Activated T-helper 2 cell treated with anti-CD3 and anti-CD28 coated beads, Interferon-gamma antibody, Interleukin-2, Interleukin-4, amounts not matched to agents 10 μg/mL and 5 μg/mL and 100 μg/mL, durations not matched to agents 14 hours and 24 hours and 36 hours (primary cell): ENCODE measurements at places on chromosomes 3 and 15.
A peak's percentile ranks its signal among the peaks of the same experiment; 100 is the strongest.

DNA sequence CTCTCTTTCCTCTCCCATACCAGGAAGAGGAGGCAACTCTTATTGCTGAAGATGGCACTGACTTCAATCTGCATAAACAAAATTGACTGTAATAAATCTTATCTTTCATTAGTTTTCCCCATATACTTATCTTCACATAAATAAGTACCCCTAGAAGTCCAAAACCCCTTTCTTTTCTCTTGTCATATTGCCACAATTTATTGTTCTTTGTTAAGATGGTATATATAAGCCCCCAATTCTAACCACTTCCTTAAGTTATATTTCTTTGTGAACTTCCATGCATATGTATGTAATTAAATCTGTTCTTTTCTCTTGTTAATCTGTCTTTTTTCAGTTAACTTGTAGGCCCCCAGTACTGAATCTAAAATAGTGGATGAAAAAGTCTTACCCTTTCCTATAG is 68.8 kb downstream of the TNIK start:
- no peak for DNase-seq

DNA sequence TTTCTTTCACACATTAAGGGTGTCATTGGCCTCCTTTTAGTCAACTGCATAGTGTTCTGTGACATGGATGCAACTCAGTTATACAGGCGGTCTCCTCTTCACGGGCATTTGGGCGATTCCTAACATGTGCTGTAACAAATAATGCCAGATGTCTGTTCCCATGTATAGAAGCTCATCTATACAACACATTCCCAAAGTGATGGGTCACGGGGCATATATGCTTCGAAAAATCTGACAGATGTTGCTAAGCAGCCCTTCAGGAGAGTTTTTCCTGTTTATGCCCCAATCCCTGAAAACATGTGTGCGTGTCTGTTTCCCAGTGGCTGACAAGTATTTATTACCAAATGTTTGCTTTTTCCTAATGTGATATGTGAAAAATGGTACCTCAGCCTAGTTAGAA is 25.8 kb downstream of the LRRK1 start:
- DNase-seq: no peak

GRCh38 chr15:76206325-76206976 is 104.8 kb downstream of the ETFA start:
- no peak for DNase-seq

- DNase-seq: no peak
Measured at GRCh38 chr3:50602595-50603191, 8.9 kb downstream of the CISH start.

GRCh38 chr3:150232992-150233451 is 175.1 kb upstream of the TSC22D2 start:
- DNase-seq: no peak

DNA sequence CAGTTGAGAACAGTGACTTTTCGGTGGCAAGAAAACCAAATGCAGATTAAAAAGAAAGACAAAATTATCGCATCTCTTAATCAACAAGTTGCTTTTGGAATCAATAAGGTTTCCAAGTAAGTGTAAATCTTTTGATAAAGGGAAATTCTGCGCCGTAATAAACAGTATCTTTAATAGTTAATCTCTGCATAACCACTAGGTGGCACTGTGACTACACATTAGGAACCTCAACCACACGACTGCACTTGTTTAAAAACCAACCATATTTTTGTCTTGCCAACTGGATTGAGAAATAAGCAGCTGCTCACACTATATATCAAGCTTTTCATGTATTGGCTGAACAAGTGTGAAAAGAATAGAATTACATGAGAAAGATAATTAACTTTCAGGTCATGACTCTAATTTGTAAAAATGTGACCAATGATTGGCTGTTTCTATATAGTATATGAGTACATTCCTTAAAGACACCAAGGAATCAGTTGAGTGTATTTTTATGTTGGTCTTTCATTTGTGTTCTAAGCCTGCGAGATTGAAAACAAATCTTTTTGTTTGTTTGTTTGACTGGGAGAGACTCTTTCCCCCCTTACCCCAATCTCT is 72.7 kb downstream of the DZIP3 start:
- peak; percentile 13 for DNase-seq

- DNase-seq: no peak
Measured at GRCh38 chr15:95698951-95699350, 631.5 kb upstream of the NR2F2 start.

GRCh38 chr3:24595796-24596195 is 101.1 kb upstream of the THRB start:
- DNase-seq: no peak

DNA sequence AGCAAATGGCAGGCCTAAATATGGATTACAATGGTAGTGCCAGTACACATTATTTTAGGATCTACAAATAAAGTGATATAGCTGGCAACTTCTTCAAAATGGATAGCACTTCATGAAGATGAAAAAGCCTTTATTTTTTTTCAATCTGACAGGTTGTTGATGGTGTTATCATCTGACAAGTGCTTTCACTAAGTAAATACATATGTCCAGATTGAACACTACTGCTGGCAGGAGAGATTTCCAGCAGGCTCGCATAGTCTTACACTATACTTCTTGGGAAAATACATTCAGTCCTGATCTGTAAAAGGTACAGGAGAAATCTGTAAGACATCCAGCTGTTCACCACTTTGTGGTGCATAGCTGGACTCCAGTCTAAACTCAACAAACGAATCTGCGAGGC is 50.9 kb upstream of the ALCAM start:
- no peak for DNase-seq

DNA sequence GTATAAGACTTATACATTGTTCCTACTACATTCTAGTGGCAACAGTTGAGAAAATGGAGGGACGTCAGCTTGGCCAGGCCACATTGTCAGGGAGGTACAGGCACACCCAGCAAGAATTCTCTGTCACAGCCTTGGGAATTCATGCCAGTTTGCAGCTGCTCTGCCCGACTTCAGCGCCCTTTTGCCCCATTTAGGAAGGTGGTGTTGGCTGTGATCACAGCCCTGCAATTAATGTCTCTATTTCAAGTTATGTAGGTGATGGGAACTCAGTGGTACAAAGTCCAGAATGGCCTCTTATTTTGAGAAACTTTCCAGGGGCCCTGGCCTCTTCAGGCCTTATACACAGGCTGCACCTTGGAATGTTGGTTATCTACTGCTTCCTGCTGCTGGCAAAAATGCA is 26.7 kb downstream of the AMOTL2 start:
- DNase-seq: no peak
